ENCODE measurements at places on chromosomes 11 and 22. TPM values are rescaled to one million over a fixed set of nuclear protein-coding genes. Genes with fewer than 3 reads are reported as not detected.
A peak's percentile ranks its signal among the peaks of the same experiment; 100 is the strongest.

GRCh38 chr11:59551659-59552521 lies 40.6 kb downstream of the OR4D9 start:
- no peak for DNase-seq

DNA sequence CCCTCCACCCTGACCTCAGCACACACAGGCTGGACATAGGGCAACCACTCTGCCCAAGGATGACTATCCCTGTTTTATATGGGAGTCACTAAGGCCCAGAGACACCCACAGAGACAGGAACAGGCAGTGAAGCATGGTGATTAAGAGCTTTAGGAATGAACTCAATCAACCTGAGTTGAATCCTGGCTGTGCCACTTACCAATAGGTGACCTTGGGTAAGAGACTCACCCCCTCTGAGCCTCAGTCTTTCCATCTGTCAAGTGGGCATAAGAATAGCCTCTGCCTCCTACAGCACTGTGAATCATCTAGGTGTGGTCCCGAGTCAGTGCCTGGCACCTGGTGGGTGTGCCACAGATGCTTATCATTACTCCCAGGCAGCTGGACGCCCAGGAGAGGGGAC lies 6.8 kb downstream of the CRYBB1 start:
- DNase-seq = no peak

GRCh38 chr22:27381552-27381951 lies 420.0 kb downstream of the MN1 start:
- no peak for DNase-seq

DNA sequence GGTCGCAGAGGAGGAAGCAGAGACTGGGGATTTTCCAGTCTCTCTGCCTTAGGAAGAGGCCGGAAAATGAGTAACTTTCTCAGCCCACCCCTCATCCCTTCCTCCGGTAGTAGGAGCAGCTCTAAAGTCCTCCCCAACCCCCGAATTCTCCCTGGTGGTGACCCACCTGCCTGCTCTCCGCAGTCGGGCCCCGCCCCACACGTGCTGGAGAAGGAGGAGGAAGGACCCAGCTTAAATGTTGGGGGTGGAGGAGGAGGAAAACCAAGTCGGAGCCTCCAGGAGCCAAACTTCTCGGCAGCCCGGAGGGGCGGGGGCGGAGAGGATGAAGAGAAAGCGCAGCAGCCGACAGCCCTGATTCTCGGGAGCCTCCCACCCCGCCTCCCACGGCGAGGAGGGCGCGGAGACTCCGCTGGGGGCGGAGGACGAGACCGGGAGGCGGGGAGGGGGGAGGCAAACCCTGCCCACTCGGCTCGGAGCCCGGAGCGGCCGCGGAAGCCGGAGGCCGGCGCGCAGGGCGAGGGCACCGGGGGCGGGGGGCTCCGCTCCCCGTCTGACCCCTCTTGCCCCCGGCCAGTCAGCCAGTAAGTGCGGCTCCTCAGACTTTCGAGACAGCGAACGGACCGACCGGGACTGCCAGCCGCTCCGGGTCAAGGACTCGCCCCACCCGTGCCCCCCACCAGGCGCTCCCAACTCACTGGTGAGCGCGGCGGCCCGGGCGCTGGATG lies at the start of gene TPBGL:
TPBGL (plus strand) TSS at position 464 of the 725 bp plus-strand sequence. CDS start 276 bp downstream, outside the sequence.
- no peak for DNase-seq

DNA sequence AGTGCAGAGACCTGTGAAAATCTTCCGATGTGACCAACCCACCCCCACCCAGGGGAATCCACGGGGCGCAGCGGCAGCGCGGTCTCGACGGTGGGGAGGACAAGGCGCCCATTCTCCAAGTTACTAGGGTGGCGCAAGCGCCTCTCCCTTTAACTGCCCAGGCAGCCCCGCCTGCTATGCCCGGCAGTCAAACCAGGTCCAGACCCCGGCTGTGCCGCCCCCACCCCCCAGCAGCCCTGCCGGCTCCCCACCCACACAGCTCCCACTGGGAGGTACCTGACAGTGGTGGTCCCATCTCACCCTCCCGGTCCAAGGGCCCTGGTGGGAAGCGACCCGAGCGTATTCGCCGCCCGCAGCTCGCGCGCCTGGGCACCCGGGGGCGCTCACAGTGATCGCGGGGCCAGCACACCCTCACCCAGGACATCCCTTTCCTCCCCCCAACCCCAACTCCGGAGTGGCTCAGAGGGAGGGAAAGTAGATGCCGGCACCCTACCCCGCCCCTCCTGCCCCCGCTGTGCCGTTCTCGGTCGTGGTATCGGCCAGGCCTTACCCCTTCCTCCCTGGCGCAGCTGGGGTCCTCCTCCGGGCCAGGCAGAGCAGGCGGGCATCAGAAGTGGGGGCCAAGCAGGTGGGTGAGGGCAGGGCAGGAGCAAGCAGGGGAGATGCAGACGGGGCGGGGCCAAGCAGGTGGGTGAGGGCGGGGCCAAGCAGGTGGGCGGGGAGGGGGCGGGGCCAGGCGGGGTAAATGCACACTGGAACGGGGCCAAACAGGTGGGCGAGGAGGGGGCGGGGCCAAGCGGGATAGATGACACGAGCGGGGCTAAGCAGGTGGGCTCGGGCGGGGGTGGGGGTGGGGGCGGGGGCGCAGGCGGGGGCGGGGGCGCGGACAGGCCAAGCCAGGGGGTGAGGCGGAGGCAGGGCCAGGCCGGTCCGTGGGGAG lies at the start of gene TRPM5:
TRPM5 (minus strand) TSS at position 634 of the 940 bp plus-strand sequence. CDS start 21,478 bp downstream, outside the sequence.
- peak; percentile 82 for DNase-seq

GRCh38 chr22:17412232-17412631 lies 43.0 kb downstream of the CECR2 start:
- DNase-seq = no peak

DNA sequence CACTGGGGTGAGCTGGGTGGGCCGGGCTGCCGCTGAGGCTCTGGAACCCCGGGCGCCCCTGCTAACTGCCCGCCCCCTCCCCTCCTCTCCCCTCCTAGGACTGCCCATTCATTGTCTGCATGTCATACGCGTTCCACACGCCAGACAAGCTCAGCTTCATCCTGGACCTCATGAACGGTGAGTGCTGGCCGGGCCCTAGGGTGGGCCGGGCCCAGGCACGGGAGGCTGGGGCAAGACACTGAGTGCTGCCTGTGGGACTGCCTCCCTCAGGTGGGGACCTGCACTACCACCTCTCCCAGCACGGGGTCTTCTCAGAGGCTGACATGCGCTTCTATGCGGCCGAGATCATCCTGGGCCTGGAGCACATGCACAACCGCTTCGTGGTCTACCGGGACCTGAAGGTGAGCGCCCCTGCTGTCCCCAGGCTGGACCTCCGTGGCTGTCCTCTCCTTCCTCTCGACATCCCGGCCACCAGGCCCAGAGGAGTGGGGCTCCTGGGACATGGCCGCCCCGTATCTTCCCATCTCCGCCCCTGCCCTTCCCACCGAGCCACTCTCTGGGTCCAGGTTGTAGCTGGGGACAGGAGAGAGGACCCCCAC lies 7.5 kb upstream of the ANKRD13D start:
- DNase-seq = peak; percentile 7

DNA sequence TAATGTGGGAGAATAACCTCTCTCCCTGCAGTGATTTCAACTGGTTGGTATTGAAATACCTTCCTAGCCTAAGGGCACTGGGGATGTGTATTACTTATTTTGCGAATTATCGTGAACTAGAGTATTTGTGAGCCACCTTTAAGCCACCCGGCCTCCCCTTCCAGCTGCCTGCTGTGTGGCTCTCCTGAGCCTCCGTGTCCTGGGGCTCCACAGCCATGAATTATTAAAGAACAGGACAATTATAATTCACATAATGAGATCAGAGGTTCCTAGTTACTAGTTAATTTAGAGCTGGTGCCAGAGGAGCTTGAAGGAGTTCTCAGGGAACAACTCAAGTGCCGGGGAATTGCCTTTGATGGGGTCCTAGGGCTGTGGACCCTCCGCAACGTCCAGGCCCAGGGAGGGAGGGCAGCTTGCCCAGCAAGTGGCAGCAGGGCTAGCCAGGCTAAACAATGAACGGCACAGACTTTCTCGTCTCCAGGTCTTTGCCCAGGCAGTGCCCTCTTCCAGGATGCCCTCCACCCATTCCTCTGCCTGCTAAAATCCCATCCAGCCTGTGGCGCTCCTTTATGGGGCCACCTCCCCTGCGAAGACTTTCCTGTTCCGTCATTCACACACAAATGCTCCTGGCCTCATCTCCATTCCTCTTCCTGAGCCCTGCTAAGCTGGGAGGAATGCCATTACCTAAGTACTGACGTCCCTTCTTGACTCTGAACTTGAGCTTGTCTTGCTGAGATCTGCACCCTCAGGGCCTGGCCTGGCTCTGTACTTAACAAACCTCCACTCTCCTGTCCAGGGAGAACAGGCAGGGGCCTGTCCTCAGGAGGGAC lies 91.5 kb downstream of the RTL6 start:
- no peak for DNase-seq

Gene ABCC8
- total RNA-seq = 3.7 TPM

Gene GGT5
- total RNA-seq = 12.3 TPM

Gene ASRGL1
- total RNA-seq = 44.5 TPM

Gene UPK3A
- total RNA-seq = not detected

Gene OTOG
- total RNA-seq = not detected

Data from transverse colon (tissue), 4 donors.